Mesenteric fat pad (tissue), 1 donor: ENCODE measurements at places on chromosomes 13 and 19.

DNA sequence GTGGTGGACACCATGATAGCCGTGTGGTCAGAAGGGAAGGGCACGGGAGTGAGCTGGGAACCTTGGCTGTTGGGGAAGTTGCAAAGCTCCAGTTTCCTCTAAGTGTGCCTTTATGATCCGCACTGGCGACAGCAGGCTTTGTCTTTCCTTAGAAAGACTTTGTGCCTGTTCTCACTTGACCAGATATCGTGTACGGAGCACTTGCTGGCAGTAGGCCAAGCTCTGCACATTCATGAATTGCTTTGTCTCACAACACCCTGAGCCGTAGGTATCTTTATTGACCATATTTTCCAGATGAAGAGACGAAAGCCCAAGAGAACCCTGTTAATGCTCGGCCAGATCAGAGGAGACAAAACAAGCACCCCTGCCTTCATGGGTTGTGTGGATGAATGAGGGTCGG is 15.1 kb downstream of the CUL4A start:
- no peak for DNase-seq

DNA sequence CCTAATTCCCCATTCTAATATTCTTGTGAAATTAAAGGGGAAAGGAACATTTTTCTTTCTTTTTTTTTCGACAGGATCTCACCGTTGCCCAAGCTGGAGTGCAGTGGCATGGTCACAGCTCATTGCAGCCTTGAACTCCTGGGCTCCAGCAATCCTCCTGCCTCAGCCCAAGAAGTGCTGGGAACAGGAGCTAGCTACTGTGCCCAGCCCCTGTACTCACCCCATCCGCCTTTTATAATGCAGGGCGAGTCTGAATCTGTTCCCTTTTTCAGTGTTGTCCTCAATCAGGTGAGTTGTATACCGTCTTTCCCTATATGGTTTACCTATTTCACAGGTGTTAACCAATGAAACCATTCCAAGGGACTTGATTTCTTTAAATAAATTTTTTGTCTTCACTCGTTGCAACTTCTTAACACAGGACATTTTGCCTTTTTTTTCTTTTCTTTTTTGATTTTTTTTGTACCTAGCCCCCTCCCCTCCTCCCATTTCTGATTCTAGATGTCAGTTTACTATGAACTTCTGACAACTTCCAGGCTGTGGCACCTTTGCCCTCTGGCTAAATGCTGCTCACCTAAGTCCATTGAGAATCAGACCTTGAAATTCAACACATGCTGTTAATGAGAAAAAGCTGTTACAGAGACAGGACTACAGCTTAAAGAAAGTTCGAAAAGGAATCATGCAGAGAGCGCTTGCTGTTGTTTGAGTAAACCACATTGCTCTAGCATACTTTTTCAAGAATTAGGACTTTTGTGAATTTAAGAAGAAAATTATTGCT is 562.1 kb upstream of the KLF12 start:
- no peak for DNase-seq

- no peak for DNase-seq
Observed at GRCh38 chr13:66102864-66103263, 1127.3 kb downstream of the PCDH9 start.

DNA sequence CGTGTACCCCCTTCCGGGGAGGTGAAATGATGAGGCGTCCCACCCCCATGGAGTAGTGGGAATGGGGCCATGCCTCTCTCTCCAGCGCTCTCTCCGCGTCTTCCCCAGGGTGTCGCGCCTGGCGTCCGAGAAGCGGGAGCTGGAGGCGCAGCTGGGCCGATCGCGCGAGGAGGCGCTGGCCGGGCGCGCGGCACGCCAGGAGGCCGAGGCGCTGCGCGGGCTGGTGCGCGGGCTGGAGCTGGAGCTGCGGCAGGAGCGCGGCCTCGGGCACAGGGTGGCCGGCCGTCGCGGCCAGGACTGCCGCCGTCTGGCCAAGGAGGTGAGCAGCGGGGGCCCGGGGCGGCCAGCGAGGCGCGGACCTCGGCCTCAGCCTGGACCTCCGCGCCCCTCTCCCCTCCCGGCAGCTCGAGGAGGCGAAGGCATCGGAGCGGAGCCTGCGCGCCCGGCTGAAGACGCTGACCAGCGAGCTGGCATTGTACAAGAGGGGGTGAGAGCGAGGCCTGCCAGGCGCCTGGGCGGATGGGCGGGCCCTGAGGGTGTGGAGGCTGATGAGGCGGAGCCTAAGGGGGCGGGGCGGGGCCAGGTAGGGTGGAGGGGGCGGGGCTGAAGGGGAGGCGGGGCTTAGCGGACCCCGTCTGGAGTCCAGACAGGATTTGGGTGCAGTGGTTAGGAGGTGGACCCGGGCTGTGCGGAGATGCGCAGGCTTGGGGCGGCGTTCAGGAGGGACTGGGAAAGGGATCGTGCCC is 7.7 kb downstream of the PGLYRP1 start:
- no peak for DNase-seq

GRCh38 chr19:29724102-29724641 is 9.1 kb upstream of the C19orf12 start:
- no peak for DNase-seq

DNA sequence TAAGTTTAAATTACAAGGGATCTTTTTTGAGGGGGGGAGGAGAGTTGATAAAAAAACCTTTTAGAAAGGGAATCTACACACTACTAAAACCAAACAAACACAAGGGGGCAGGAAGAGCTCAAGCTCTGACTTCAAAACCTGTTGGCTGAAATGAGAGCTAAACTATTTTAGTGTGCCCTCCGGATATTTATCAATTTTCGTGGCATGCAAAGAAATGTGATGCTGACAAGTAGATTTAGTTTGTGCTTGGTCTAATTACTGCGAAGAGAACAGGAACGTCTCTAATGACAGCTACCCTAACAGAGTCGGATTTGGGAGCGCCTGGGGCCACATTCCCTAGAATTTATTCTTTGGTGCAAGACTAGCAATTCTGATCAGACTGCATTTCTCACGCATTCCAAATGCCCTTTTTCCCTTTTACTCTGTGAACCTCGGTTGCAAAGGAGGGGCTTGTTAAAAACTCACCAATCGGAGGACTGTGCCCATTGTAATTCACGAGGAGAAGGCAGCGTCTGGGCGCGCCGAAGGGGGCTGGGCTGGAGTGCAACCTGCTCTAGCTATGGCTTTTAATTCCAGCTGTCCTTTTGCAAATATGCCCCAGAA is 802 bp upstream of the FREM2 start:
- DNase-seq, result no peak

DNA sequence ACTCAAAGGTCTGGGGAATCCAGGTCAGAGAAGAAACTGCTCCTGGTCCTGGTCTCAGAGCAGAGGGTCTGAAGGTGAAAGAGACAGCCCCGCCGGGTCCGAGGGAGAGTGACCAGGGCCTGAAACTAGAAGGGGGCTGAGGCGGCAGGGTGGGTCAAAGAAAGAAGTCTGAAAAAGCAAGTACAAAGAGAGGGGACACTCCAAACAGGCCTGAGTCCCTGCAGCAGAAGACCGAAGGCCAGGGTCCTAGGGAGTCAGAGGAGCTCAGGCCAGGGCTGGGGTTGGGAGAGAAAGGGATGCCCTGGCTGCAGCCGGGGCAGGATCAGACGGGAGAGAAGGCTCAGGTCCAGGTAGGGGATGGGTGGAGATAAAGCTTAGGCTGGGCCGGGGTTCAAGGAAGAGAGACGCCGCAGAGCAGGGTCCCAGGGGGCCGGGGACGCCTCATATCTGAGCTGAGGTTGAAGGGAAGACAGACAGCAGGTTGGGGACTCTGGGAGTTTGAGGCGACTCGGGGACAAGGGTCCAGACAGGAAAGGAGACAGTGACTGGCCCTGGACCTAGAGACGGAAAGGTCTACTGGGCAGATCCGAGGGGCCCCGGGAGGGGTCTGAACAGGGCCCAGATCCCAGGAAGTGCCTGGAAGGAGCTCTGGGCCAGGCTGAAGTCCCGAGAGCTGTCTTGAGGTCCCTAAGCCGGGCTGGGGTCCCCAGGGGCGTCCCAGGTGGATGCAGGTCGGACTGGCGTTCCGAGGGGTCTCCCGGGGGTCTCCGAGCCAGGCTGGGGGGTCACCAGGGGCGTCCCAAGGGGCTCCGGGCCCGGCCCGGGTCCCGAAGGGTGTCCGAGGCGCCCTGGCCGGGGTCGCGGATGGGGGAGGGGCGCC is 795 bp downstream of the MLLT1 start:
- DNase-seq, result no peak

GRCh38 chr13:55554741-55555140 is 1586.0 kb upstream of the PRR20A start:
- no peak for DNase-seq
